Stimulated activated CD8-positive, alpha-beta memory T cell treated with anti-CD3 and anti-CD28 coated beads, Interleukin-15, amount 100 ng/mL, for 4 hours (primary cell): ENCODE measurements at places on chromosomes 4 and X.

DNA sequence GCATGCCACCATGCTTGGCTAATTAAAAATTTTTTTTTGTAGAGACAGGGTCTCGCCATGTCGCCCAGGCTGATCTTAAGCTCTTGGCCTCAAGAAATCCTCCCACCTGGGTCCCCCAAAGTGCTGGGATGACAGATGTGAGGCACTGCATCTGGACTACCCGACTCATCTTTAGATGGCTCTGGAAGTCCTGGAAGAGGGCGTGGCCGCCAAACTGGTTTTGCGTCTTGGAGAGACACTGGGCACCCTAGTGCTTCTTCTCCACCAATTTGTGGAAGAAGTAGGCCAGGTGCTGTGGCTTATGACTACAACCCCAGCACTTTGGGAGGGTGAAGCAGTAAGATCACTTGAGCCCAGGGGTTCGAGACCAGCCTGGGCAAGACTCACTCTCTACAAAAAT, 47.6 kb downstream of the HOPX start:
- DNase-seq, result no peak

DNA sequence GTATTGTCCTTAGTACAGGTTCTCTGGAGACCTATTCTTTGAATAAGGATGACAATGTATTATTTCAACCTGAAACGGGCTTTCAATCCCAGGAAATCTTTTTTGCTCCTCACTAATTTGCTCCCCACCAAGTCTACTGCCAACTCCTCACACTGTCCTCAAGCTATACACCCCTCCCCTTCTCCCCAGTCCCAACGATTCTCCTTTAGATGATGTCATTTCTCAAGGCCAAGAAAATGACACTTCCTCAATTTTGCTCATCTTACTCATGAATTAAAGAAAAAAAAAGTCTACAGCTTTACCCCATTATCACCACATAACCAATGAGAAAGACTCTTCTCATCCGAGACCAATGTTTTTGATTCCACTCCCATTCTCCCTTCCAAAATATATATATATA, 20.6 kb downstream of the AP1S2 start:
- DNase-seq, result no peak

GRCh38 chr4:67531379-67531962, 13.8 kb downstream of the CENPC start:
- DNase-seq, result no peak

GRCh38 chr4:7157666-7158065, 34.7 kb upstream of the SORCS2 start:
- no peak for DNase-seq

- DNase-seq, result no peak
These were observed 18.3 kb upstream of the HTRA3 start for GRCh38 chr4:8251110-8251883.

- no peak for DNase-seq
These were observed 43.8 kb upstream of the KCNIP4 start for GRCh38 chr4:21992330-21992729.

- DNase-seq, result no peak
These were observed 28.7 kb downstream of the TMPRSS11A start for GRCh38 chr4:67934628-67935027.

DNA sequence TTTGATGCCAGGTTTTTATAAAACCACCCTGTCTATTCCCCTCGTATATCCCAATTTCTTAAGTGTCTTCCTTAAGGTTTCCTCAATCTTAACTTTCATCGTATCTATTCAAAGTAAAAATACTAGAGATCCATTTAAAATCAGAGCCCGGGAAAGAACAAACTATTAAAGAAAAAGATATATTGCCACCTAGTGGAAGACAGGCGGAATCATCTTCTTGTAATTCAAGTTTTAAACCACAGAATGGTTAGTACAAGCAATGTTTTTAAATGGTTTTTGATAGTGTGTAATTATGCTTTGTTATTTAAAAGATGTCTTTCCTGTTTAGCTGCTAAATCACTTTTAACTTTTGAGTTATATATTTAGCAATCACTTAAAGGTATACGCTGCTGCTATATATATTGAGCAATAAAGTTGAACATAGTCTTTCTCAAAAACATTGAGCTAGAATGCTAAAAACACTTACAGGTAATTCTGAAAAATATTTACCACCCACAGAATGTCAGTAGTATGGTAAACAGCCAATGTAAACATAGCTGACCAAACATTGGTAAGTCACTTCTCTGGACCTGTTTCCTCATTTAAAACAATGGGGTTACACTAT, 18.2 kb downstream of the PRDM8 start:
- no peak for DNase-seq

- DNase-seq, result no peak
These were observed 27.3 kb upstream of the RAPGEF2 start for GRCh38 chr4:159075531-159075932.

DNA sequence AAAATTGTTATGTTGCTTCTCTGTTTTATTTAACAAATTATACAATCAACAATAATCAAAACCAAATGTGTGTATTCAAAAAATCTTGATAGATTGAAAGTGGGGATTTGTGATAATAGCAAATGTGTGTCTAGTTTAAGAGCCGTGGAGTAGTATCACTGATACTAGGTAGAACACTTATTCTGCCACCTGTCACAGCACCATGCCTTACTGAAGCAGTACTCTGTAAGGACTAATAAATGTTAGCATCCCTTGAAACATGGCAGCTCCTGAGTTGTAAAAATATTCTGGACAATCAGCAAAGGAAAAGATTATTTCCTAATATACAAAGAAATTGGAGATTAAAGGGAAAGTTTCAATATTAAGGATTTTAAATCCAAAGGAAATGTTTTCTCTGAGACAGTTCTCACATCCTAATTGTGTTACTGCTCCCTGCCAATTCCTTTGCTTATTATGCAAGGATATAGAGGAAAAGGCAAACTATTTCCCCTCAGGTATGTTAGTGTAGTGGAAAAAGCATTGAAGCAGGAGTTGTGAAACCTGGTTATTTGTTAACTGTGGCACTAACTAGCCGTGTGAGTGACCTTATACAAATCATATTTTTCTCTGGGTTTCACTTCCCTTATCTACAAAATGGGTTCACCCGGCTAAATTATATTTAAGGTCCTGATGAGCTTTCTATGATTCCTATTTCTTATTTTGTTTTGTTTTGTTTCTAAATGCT, 303.1 kb downstream of the ARHGAP24 start:
- DNase-seq, result no peak

GRCh38 chrX:25003066-25003849, 12.5 kb downstream of the ARX start:
- no peak for DNase-seq

DNA sequence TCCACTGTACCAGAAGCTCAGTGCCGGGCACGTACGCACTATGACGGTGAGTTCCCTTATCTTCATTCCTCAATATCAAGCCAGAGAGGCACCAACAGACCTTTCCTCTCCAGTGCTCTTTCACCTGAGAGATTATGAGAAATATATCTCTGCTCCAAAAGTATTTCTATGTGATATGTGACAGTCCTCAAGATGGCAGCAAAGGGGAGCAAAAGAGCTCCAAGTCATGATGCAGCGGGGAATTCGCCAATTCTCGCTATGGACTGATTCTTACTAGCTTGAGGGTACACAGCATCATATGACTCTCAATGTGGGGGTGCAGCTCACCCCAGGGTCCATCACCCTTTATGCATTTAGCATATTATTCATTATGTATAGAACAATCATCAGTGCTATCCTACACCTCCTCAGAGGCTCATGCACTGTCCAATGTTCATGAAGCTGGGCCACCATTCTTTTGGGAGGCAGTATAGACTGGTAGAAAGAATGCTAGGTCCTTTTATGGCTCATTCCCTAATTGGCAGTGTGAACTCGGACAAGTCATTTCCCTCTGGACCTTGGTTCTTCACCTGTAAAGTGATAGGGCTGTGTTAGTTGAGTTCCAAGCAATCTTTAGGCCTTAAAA, 12.8 kb upstream of the IQSEC2 start:
- no peak for DNase-seq

- no peak for DNase-seq
These were observed 478.4 kb downstream of the BCOR start for GRCh38 chrX:39619182-39620009.

GRCh38 chrX:134247492-134247891, 10.5 kb downstream of the CCDC160 start:
- no peak for DNase-seq

- DNase-seq, result no peak
These were observed 2506.6 kb downstream of the ARAP2 start for GRCh38 chr4:33737726-33738125.

GRCh38 chrX:147958291-147958690, 22.8 kb upstream of the FMR1NB start:
- DNase-seq, result no peak

- DNase-seq, result no peak
These were observed 286.4 kb upstream of the SMIM31 start for GRCh38 chr4:164467493-164467892.

GRCh38 chr4:140497747-140498636, at the start of gene MGAT4D:
Gene MGAT4D, minus strand, starts transcription at chr4:140498293. Its CDS starts 71 bp downstream, at chr4:140498222.
- DNase-seq, result no peak

- DNase-seq, result no peak
These were observed 167.0 kb downstream of the TBCK start for GRCh38 chr4:106149026-106149425.

DNA sequence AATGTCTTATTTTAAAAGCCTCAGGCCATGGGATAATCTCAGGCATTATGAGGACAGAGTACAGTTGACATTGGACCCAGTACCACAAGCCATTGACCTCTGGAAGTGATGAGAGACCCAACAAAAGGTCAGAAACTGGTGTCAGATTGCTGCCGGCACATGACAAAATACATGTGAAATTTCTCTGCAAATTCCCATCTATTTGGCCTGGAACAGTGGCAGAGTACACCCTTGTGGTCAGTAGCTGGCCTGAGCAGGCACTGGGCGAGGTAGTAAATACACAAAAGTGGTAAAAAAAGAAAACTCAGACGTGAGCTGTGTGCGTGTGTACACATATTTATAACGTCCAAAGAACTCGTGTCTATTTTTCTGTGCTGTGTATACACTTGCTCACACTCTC, 155.5 kb downstream of the DHX15 start:
- no peak for DNase-seq

- no peak for DNase-seq
These were observed 22.4 kb upstream of the HPSE start for GRCh38 chr4:83356899-83357661.

- no peak for DNase-seq
These were observed 78.9 kb downstream of the PSAPL1 start for GRCh38 chr4:7355795-7356194.

GRCh38 chr4:40719008-40719623, 30.6 kb upstream of the NSUN7 start:
- DNase-seq, result no peak

DNA sequence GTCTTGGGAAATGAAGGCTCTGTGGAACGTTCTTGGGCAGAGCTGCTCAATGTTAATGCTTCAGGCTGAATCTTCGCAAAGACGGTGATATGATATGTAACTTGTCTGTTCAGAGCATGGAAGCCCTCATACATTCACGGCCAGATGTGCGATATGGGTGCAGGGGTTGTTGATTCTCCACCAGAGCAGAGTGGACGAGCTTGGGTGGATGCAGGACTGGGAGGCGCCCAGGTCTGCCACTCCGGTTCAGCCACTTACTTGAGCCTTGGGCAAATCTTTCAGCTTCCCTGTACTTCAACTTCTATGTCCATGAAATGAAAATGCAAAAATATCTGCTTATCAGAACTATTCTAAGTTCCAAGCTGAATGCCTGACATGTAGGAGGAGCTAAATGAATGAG, 47.4 kb upstream of the MND1 start:
- no peak for DNase-seq

DNA sequence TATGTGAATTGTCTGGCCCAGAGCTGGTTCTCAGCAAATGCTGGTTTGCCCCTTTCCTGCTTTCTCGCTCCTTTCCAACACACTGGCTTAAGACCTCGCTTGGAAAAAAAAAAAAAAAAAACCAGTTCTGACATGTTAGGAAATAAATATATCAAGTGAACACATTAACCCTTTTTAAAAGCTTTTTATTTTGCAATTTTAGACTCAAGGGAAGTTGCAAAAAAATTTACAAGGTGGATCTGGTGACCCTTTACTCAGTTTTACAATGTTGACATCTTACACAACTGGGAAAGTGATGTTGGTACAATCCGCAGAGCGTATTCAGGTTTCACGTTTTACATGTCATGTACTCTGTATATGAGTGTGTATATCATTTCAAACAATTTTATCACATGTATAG, 100.1 kb downstream of the RTL5 start:
- no peak for DNase-seq

DNA sequence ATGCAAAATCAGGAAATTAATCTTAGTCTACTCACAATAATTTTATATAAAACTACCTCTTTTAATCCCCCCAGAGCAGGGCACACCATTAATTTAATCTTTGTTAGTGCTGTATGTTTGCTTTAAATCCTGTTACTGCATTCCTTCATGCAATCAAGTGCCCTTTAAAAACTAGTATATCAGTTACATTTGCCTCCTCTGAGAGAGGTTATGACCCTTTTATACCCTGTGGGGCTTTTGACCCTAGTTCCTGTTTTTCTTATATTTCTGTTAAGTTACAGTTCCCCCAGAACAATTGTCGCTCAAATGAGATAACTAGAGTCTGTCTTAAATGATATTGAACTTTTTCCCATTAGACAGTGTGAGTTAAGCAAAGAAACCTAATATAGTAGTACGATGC, 46.2 kb downstream of the GPC4 start:
- no peak for DNase-seq

DNA sequence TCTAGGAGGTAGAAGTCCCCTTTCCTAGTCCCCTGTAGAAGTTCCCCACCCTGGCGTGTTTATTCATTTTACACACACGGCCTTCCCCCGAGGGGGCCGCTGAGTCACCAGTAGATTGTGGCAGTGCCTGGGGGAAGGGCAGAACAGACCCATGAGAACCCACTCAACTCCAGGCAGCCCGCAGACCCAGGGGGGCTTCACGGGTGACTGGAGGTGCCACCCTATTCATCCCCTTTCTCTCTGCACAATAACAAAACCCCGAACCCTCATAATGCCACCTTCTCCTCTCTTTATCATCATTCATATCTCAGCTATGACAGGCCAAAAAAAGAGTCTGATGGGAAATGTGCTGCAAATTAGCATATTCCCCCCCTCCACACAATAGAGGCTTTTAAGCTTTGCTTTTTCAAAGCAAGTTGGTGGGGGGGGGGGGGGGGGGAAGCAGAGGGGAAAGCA, 20.4 kb upstream of the GPM6B start:
- no peak for DNase-seq

DNA sequence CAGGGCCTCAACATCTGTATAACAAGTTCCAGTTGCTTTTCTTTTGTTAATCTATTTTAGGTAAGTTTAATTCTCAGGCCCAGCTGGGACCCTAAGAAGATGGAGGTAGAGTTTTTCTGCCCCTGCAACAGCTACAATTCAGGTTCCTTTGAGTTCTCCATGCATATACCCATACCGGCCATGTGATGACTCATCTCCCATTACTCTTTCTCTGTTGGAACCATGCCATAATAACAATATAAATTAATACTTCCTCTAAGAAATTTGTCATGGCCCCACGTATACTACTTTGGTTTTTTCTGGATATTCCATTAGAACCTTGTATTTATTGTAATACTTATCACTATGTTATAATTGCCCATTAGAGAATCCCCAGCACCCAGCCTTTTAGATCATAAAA, 1.3 kb upstream of the INTU start:
- DNase-seq, result no peak
